ENCODE measurements at places on chromosomes 1 and 21.

GRCh38 chr1:166870584-166870983 lies 5.5 kb downstream of the TADA1 start:
- no peak for DNase-seq

DNA sequence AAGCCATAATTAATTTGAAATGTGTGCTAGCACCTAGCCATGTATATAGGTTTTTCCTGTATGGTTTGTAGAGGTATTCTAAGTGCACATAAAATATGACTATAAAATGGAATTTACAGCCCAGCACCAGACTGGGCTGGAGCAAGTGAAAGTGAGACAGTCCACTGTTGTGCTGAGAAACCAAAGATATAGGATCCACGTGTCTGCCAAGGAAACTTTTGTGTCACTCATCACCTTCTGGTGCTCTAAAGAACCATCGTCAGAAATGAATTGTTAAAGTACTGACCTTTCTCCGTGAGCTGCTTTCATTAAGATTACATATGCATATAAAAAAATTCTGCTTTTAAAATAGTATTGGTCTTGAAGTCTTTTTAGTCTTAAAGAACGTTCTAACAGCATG lies 141.0 kb upstream of the ZC3H11B start:
- no peak for DNase-seq

DNA sequence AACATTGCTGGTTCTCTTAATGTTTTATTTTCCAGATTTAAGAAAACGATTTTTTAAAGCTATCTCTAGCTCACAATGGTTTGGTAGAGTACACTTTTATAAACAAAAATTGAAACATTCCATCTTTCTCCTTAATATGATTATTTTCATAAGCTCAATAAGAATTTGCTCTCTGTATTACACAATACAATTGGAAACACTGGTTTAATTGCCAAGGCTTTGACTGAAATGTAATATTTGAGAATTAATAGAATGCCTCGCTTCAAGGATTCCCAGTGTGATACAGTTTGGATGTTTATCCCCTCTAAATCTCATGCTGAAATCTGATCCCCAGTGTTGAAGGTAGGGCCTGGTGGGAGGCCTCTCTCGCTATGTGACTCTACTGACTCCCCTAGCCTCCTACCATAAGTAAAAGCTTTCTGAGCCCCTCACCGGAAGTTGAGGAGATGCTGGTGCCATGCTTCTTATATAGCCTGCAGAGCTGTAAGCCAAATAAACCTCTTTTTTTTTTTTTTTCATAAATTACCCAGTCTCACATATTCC lies 67.4 kb downstream of the DDAH1 start:
- DNase-seq, result peak; percentile 39

DNA sequence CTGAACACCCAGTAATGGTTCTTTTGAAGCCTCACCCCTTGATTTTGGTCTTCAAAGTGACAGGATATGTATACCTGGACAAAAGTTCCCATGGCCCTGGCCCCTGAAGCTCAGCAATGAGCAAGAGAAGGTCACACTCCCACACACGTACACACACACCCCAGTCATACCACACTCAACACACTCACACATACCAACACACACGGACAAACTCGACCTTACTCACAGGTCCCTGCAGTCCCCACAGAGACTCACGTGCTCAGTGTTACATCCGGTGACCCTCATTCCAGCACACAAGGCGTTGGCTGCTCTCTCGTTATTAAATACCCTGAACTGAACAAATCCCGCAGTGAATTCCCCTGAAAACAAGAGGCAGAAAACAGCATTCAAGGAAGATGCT lies 5.9 kb downstream of the ITLN1 start:
- DNase-seq, result no peak

- peak; percentile 71 for DNase-seq
Measured at GRCh38 chr1:247373721-247374141, 42.1 kb upstream of the ZNF496 start.

DNA sequence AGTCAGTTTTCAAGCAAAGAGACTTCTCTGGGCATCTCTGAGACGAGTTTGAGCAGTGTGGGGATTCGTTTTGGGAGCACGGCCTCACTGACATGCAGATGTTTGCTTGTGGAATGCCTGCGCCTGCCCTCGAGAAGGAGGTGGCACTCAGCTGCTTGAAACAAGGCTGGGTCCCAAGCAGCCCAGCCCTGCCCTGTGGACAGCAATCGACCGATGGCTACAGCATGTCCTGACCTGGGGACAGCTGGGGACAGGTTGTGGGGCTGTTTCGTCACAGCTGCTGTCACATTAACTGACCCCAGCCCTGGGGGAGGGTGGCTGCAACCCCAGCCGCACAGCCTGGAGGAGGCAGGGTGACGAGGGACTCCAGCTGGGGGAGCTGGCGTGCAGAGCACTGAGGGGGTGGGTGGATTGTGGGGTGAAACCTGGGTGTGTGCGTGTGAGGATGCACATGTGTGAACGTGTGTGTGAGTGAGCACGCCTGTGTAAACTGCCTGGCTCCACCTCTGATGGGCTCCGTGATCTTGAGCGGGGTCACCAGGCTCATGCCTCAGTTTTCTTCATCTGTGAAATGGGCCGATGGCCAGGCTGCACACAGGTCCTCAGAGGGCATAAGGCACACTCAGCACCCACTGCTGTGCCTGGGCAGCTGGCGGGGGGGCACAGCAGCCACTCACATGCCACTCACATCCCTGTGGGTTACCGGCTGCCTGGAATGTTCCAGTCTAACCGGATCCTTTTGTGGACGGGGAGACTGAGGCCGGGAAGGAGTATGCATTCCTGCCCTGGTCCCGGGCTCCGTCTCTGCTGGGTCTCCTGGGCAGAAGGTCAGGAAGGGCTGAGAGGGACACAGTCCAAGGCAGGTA lies 49.3 kb downstream of the COL18A1 start:
- DNase-seq, result no peak

DNA sequence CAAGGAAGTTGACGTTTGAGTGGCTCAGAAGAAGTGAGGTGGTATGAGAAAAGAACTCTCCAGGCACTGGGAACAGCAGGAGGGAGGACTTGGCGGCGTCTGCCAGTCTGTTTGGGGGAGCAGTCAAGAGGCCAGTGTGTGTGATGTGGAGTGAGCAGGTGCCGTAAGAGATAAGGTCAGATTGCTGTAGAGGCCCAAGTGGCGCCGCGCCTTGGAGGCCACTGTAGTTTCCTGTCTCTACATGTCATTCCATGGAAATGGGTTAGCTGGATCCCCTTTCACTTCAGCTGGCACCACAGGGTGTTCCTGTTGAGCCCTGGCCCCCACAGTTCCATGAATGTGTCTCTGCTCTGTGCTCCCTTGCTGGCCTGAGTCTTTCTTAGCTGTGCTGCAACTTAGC lies 35.5 kb upstream of the PTPRF start:
- no peak for DNase-seq

GRCh38 chr1:166165661-166166328 lies 1.0 kb downstream of the FAM78B start:
- DNase-seq, result peak; percentile 0

- no peak for DNase-seq
Measured at GRCh38 chr1:12186679-12186985, 19.8 kb downstream of the TNFRSF1B start.

DNA sequence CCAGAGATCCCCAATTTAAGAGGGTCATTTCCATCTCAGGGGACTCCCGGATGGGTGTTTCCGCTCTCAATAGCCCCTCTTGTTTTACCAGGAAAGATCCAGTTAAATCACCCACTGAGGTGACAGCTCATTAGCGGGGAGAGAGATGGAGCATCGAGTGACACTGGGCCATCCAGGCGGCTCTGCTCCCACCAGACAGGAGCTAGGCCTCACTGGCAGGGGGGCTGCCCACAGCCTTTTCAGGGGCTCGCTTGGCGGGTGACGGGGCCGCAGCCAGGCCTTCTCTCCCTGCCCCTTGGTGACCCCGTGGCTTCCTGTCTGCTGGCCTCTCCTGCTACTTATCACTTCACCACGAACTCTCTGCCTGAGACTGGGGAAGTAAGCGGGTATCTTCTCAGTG lies 26.7 kb upstream of the SPSB1 start:
- no peak for DNase-seq

- DNase-seq, result no peak
Measured at GRCh38 chr1:185895208-185895900, 161.2 kb downstream of the HMCN1 start.

DNA sequence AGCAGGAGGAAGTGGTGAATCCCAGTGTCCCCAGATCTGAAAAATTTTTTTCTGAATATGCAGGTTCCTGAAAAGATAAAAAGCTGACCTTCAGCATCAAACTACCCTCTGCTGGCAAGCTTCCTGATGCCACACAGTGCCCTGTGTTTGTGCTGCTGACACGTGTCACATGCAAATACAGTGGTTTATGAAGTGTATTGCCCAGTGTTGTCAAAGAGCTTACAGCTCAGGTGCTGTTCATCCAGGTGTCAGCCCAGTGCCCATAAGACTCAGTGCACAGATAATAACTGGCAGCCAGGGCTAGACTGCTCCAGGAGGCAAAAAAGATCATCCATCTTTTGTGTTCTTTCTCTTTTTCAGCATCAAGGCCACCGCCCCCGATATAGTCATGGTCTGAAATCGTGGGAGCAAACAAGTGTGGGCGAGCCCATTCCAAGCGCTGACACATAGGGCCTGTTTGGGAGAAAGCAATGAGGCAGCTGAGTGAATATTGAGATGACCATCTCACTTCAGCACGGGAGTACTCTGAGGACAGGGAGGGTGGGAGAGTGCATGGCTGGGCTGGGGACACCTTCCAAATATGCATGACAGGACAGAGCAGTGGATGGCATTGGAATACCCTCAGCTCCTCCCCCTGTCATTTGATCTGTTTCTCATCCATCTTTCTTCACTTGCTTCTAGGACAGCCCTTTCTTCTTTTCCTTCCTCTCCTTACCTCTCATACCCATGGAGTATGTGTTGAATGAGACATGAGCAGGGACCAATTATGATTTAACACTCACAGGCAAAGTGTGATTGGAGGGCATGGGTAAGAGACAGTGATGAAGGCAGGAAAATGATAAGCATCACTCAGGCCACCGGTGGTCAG lies 6.4 kb upstream of the KCNK1 start:
- DNase-seq, result no peak

- no peak for DNase-seq
Measured at GRCh38 chr1:22872981-22873664, 99.5 kb downstream of the LACTBL1 start.

- DNase-seq, result no peak
Measured at GRCh38 chr1:202591515-202591914, 118.7 kb downstream of the SYT2 start.

- no peak for DNase-seq
Measured at GRCh38 chr1:226665505-226666163, 73.4 kb downstream of the ITPKB start.

- DNase-seq, result no peak
Measured at GRCh38 chr1:199931666-199932377, 95.7 kb upstream of the NR5A2 start.

- no peak for DNase-seq
Measured at GRCh38 chr1:44985747-44986359, 542 bp downstream of the EIF2B3 start.

DNA sequence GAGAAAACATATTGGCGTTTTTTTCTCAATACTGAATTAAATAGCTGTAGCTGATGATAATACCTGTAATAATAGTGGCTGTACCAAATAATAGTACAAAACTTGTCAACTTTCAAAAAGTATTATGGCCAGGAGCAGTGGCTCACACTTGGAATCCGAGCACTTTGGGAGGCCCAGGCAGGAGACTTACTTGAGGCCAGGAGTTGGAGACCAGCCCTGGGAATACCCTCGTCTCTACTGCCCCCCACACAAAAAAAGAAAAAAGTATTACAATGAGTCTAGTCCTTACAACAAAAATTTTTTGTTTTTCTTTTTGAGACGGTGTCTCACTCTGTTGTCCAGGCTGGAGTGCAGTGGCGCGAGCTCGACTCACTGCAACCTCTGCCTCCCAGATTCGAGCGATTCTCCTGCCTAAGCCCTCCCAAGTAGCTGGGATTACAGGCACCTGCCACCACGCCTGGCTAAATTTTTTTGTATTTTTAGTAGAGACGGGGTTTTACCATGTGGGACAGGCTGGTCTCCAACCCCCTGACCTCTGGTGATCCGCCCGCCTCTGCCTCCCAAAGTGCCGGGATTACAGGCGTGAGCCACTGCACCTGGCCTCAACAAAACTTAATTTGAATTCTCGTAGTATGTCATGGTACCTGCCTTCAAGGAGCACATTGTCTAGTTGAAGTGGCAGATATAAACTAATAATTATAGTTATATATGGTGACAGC lies 1.4 kb downstream of the RBBP4 start:
- no peak for DNase-seq

GRCh38 chr1:76137746-76138145 lies 63.2 kb downstream of the ST6GALNAC3 start:
- DNase-seq, result peak; percentile 30

DNA sequence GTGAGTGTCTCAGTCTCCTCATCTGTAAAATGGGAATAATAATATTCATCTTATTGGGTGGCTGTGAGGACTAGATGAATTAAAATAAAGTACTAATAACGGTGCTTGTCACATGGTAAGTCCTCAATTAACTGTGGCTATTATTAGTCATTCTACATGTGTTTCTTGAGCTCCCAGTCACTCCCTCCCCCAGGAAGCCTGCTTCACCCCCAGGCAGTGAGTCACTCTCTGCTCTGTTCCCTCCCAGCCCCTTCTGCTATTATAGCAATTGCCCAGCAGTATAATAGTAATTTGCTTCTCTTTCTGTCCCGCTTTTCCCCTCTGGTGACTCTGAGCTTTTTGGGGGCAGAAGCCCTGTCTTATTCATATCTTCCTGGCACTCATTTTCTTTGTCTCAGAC lies 102.0 kb downstream of the BEND5 start:
- DNase-seq, result peak; percentile 40

DNA sequence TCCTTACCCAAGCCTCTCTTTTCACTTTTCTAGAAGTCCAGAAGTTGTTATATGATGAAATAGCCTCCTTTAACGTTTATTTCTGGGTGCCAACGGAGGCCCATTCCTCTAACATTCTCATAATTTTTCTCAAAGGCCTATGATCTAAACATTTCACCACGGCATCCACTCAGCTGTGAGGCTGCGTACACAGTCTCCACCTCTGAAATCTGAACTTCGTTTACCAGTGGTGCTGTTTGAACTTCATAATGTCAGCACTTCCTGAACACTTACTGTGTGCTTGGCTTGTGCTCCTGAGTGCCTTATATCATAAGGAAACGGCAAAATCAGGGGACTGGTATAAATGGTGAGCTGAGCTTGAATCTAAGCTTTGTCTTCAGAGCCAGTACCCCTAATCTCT lies 12.0 kb upstream of the RBP7 start:
- DNase-seq, result peak; percentile 47

GRCh38 chr1:237309595-237310118 lies 267.7 kb downstream of the RYR2 start:
- no peak for DNase-seq

DNA sequence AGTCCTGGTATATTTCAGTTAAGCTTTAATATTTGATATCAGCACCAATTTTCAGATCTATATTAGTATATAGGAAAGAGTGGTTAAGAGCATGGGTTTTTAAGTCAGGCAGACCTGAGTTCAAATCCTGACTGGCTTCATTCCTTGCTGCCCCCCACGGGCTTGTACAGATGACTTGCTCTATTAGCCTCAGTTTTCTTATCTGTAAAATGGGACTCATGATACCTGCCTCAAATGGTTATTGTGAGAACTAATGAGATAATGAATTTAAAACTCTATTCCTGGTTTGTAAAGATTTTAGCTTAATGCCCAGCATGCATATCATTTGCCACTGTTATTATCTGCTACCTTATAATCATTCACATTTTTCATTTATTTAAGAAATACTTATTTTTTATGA lies 264.5 kb downstream of the RPS6KC1 start:
- DNase-seq, result no peak

Measured in adipocyte (in vitro differentiated cells).